ENCODE measurements at places on chromosomes 1 and 21. TPM values are rescaled to one million over a fixed set of nuclear protein-coding genes. Genes with fewer than 3 reads are reported as not detected.

GRCh38 chr1:58620926-58621325 lies 43.9 kb upstream of the TACSTD2 start:
- no peak for DNase-seq

GRCh38 chr1:201399352-201400126 lies 415 bp upstream of the LAD1 start:
- DNase-seq = no peak

The FAM72B gene
- 36.7 TPM for total RNA-seq

DNA sequence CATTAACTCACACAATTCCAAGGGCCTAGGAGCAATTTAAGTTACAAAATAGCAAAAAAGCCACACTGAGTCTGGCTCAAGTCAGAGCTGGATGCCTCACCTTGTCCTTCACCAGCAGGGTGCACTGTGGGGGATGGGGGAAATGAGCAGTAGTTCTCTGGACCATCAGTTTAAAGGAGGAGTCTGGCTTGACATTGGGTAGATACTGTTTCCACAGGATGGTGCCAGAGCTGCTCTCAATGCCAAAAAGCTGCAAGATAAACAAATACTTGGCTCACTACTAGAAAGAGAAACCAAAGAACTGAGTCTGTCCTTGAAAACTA lies 18.8 kb downstream of the EMC1 start:
- no peak for DNase-seq

DNA sequence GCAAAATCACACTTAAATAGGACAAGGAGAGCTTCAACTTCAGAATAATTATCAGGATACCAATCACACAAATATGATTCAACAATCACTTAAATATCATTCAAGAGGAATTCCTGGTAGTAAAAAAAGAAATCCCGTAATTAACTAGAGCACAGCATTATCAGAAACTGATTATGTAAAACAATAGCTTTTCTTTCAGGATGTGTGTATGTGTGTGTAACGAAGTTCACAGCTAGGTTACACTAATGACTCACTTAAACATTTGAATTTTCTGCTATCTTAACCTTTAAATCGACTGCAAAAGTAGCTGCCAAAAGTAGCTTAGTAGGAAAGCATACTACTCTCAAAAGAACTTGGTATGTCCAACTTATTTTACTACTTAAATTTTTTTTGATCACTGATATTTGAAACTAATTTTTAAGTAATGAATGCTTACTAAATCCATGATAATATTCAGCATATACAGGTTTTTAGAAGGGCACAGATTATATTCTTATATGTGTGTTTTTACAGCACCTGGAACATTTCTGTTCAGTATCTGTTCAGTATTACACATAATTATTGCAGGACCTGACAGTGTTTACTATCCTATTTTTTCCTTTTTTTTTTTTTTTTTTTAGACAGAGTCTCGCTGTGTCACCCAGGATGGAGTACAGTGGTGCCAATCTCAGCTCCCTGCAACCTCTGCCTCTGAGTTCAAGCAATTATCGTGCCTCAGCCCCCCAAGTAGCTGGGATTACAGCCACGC lies 4.2 kb downstream of the RERE start:
- no peak for DNase-seq

- DNase-seq = no peak
These were observed 1.2 kb upstream of the ARPC5 start for GRCh38 chr1:183636783-183637182.

GRCh38 chr1:108050158-108050557 lies 85.2 kb upstream of the VAV3 start:
- no peak for DNase-seq

The APOBEC4 gene
- total RNA-seq = not detected

The HTR6 gene
- 0.68 TPM for total RNA-seq

The FYB2 gene
- not detected for total RNA-seq

The SPRR2B gene
- not detected for total RNA-seq

The RUNX1 gene
- 44.9 TPM for total RNA-seq

DNA sequence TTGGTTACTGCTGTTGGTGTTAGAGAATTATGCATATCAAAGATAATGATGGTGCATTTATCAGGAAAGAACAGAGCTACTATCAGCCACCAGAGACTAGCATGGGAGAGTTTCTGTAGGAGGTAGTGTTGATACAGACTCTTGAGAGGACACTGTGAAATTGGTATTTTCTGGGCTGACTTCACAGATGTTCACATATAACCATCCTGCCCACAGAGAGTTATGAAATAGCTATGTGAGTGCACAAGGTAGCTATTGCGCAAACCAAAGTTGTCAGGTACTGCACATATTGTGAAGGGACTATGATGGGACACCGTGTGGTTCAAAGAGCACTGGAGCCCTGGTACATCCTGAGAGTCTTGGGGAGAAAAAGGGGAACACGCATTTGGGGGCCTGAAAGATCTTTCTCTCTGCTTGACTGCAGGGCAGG lies 1.4 kb upstream of the TLCD4 start:
- DNase-seq = no peak

The CCDC30 gene
- 2.3 TPM for total RNA-seq

GRCh38 chr1:84164567-84165021 lies 20.5 kb downstream of the PRKACB start:
- no peak for DNase-seq

- DNase-seq = no peak
These were observed 26.1 kb upstream of the RGL1 start for GRCh38 chr1:183778568-183779433.

All from activated naive CD4-positive, alpha-beta T cell treated with anti-CD3 and anti-CD28 coated beads, Interleukin-2, amount 50 U/mL, for 72 hours (primary cell).